Left kidney (tissue), 8 donors: ENCODE measurements at places on chromosomes 1 and 21.

DNA sequence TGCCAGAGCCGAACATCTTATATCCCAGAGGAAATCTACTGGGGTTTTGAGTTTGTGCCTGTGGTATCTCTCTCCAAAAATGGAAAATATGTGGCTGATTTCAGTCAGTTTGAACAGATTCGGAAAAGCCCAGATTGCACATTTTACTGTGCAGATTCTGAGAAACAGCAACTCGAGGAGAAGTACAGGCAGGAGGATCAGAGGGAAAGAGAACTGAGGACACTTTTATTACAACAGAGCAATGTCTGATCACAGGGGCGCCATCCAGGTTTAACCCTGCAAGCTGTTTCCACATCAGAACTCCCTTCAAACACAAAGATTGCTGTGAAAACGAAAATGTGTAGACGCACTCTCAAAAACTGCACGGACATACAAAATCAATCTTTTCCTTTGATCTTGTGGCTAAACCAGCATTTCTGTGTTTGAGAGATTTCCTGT lies 43.4 kb downstream of the KCNJ15 start:
- no peak for DNase-seq

DNA sequence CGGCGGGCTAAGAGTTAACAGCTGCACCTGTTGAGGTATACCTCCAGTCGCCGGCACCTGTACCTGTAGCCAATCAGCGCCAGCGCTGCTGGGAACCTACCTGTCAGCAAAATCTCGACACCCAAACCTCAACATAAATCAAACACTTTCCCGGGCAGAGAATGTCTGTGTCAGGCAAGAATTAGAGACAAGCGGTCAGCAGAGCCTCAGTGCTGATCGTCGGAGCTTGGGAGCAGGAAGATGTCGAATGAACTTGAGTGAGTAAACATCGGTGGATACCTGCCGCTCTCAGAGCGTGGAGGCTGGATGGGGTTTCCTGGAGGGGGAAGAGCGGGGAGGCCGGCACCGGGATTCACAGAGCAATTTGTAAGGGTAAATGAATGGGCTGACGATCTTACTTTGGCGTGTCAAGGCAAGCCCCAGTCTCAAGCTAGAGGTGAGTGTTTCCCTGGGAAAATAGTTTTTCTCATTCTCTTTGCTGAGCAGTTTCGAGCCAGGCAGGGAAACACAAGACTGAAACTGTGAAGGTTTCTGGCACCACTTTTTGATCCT lies at the start of gene GRHL3:
Gene GRHL3 (plus strand): TSS at position 46 of the 552 bp plus-strand sequence. CDS start 195 bp downstream, at position 241.
- no peak for DNase-seq

DNA sequence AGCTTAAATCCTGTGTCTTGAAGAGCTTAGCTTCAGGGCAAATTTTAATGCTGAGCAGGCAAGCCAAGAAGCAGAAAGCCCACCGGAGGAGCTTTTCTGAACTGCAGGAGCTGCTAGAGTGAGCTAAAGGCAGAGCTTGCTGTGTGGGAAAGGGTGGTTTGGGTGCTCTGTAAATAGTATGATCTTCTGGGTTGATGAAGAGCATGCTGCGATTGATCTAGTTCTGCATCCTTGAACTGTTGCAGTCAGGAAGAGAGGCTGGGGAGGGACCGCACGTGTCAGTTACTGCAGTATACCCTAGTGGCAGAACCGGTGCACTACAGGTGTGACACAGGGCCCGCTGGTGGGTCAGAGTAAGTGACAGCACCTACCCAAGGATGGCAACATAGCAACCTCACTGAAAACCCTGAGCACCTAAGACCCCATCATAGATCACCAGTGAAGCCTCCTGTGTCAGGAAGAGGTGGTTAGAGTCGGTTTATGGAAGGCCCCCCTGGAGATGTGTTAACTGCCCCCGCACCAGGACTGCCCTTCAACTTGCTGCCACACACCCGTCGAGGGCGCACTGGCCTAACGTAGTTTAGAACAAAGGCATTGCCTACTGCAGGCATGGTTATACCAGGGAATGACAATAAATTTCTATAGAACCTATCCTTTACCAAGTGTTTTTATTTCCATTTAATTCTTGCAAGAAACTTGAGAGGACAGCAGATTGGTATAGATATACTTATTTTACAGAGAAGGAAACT lies 146.0 kb upstream of the KIAA0040 start:
- DNase-seq = no peak

DNA sequence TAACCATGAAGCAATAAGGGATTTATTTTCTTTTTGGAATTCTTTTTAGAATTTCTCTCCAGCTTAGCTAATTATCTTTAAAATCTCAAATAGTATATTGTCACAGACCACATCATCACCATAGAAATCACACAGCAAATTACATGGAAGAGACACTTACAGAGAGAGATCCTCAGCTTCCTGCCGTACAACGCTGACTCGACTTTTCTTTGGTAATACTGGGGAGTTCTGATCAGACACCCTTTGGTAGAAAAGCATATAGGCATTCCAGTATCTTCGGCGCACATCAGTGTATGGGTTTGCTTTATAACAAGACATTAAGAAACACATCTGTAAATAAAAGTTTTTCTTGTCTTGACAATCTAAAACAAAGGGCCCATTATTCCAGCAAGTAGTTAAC lies 55.7 kb downstream of the PCSK9 start:
- no peak for DNase-seq

- no peak for DNase-seq
These were observed 88.8 kb downstream of the STUM start for GRCh38 chr1:226637147-226637935.

- no peak for DNase-seq
These were observed 1.1 kb upstream of the KCNQ4 start for GRCh38 chr1:40782371-40782956.

DNA sequence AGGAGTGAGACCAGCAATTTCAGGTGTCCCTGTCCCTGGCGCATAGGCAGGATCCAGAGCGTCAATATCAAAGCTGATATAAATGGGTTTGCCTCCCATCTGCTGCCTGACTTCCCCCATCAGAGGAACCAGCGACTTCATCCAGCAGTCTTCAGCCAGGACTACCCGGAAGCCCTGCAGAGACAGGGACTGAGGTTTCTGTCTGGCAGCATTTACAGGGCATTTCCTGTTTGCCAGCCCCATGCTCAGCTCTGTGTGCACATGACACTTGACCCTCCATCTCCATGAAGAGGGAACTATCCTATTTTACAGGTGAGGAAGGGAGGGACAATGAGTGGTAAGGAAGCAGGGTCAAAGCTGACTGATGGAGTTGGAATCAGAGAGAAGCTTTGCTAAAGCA lies 7.2 kb downstream of the AGMAT start:
- no peak for DNase-seq

DNA sequence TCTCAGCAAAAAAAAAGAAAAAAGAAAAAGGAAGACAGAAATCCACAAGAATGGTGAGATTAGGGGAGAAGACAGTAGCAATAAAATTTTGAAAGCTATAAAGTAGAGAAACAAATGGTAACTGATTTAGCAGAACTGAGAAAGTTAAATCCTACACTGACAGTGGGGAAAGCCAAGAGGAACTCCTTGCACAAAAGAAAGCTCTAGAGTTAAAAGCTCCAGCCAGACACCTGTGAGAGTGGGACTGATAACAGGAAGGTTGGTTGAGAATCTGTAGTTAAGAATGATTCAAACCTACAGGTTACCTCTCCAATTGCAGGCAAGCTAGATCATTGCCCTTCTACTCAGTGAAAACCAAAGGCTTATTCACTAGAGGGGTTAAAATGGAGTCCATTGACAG lies 23.6 kb downstream of the FBXO28 start:
- no peak for DNase-seq

DNA sequence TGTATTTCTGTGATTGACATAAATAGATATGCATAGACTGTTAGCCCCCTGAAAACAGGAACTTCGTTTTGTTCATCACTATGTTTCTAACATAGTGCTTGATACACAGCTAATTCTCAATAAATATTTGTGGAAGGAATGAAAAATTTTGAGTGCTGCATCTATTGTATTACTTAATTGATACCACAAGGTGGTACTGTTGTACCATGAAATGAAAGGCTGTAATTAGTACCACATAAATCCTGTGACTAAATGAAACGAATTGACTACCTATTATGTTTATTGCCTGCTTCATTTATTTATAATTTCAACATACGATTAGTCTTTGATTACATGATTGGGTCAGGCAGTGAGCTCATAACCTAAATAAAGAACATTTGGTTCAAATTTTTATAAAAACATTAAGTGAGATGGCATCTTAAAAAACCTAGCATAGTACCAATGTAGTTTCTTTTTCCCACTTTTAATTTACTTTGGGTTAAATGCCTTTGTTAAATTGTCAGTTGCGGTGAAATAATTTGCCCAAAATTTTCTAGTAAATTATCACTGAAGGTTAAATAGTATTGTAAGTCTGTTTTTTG lies 15.0 kb upstream of the TGFB2 start:
- no peak for DNase-seq

GRCh38 chr1:6045561-6045960 lies at the start of gene KCNAB2:
Gene KCNAB2 (plus strand): TSS chr1:6045888. CDS start chr1:6051537, 5,649 bp downstream.
- no peak for DNase-seq

DNA sequence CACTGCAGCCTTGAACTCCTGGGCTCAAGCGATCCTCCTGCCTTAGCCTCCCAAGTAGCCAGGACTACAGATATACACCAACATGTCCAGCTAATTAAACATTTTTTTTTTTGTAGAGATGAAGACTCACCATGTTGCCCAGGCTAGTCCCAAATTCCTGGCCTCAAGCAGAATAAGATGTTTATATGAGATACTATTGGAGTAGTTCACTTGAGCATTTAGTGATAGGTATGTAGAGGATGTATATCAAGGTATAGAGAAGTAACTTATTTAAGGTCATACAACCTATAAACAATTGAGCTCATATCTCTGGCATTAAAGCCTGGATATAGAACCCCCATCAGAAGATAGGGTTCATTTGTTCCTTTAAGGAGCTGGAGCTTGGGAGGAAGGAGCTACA lies 4.6 kb upstream of the TMEM269 start:
- no peak for DNase-seq

DNA sequence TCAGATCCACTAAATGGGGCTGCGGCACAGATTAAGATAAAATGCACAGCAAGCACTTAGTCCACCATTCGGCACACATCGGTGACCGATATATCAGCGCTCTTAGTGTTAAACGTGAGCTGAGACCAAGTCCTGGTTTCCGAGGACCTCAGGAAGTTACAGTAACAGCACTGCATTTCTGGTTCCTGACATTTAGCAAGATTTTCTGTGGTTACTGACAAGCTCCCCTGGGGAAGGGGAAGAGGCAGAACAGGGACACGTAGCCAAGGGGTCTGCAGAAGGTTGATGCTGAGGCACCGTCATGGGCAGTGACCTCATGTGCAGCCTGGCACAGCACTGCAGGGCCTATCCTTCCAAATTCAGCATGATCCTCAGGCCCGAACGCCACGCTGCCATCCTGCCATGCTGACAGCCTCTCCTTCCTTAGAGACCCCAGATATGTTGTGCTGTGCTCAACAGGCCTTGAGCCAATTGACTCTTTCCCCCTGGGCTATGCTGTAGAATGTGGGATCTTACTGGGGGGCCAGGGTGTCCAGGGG lies 13.4 kb upstream of the PEF1 start:
- no peak for DNase-seq

- DNase-seq = no peak
These were observed 1.1 kb downstream of the AGTRAP start for GRCh38 chr1:11736746-11737639.

GRCh38 chr1:21232044-21232443 lies 55.3 kb upstream of the EIF4G3 start:
- DNase-seq = peak; percentile 77

- DNase-seq = no peak
These were observed 21.8 kb downstream of the ATF3 start for GRCh38 chr1:212630158-212630900.

- DNase-seq = no peak
These were observed 55.8 kb downstream of the SLC45A1 start for GRCh38 chr1:8373581-8374241.

- DNase-seq = no peak
These were observed 70.4 kb upstream of the TIAM1 start for GRCh38 chr21:31414263-31415000.

GRCh38 chr1:215543191-215543606 lies 23.9 kb upstream of the KCTD3 start:
- no peak for DNase-seq

GRCh38 chr1:39631361-39632322 lies 7.8 kb downstream of the HEYL start:
- no peak for DNase-seq

DNA sequence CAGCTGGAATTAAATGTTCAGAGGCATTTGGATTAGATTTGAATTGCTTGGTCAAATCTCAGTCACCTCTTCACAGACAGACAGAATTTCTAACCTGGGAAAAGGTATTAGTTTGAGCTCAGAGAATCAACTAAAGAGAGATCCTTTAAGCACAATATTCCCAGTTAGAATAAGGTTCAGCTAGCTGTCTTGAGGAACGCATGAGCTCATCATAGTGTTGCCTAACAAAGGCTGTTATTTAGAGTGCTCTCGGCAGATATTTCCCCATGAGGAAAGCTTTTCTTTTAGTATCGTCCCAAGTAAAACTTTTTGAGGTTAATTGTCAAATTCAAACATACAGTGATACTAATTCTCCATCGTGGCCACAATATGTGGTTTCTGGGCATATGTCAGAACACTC lies 269.9 kb downstream of the HLX start:
- no peak for DNase-seq

GRCh38 chr1:167059045-167059808 lies 30.9 kb downstream of the GPA33 start:
- peak; percentile 65 for DNase-seq

DNA sequence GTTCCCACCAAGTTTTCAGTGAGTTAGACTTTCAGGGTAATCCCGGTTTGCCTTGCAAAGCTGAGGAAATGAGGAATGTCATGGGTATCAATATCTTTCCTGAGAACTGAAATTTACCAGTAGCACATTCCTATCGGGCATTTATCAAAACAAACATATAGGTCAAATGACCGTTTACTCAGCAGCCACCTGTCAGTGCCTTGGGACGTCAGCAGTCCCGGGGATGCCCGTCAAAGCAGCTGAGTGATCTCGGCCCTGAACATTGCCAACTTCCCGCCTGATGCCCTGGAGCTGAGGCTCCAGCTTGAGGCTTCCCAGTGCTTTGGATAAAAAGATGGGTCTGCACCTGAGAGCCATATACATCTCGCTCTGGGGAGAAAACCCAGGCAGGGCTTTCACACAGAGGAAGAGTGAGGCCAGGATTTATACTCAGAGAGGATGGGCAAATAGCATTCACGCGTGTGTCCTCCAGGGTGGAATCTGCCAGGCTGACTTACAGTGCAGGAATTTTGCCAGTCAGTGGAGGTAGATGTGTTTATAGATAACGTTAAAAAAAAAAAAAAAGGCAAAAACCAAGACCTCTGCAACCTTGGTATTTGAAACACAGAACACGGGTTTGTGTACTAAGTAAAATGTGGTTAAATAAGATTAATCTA lies 435.7 kb upstream of the VAMP3 start:
- DNase-seq = no peak

- DNase-seq = no peak
These were observed 418 bp downstream of the IFI44L start for GRCh38 chr1:78620666-78621065.

GRCh38 chr1:19840228-19840627 lies 25.1 kb upstream of the RNF186 start:
- DNase-seq = no peak

- DNase-seq = no peak
These were observed 8.6 kb upstream of the FCMR start for GRCh38 chr1:206930210-206930798.

- no peak for DNase-seq
These were observed 15.2 kb downstream of the SLC66A1 start for GRCh38 chr1:19327301-19327700.
